ENCODE measurements at places on chromosomes 11 and 22. TPM values are rescaled to one million over a fixed set of nuclear protein-coding genes. Genes with fewer than 3 reads are reported as not detected.

DNA sequence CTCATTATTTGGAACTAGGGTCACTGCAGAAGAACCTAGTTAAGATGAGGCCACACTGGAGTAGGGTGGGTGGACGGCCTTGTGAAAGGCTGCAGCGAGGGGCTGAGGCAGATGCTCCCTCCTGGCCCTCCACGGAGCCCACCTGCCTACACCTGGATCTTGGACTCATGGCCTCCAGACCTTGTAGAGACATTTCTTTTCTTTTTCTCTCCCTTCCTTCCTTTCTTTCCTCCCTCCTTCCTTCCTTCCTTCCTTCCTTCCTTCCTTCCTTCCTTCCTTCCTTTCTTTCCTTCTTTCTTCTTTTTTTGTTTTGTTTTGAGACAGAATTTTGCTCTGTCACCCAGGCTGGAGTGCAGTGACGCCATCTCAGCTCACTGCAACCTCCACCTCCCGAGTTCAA is 26.6 kb downstream of the DUSP8 start:
- H3K4me3 ChIP-seq, result no peak overlapping the region
- H3K27ac ChIP-seq, result no peak overlapping the region
- H3K36me3 ChIP-seq, result no peaks in the 10 kb centered on the region
- peaks cover 39% of the 10 kb centered on the region for H3K27me3 ChIP-seq
- H3K4me1 ChIP-seq, result peaks cover 3% of the 10 kb centered on the region
- DNase-seq, result no peak

DNA sequence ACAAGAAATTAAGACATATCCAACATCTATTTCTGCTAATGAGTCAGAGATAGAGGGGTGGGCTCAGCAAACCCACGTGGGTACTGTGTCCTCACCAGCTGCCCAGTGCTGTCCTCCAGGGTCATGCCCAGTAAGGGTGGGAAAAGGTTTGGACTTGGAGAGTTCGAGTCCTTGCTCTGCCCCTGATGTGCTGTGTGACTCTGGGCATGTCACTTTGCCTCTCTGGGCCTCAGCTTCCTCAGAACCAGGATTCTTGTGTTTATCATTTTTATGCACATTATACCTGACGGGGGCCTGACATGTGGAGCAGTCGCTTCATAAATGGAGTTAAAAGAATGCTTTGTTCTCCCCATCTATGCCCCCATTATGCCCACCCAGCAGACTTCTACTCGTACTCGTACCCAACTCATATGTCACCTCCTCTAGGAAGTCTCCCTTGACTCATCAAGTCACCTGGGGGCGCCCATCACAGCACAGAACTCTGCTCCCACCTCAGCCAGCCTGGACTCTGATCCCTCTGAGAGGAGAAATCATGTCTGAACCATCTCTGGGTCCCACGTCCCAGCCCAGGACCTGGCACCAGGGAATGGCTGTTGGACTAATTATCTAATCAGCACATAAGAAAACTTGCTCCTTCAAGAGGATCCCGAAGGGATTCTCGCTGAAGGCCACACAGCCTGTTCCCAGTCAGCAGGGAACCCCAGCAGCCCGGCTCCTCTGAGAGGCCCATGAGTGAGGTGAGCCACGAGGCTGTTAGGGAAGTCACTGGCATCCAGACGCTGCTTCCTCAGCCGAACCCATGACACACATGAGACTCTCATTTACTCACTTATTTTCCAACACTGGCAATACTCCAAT is 38.7 kb upstream of the TSKU start:
- H3K4me3 ChIP-seq, result no peak overlapping the region
- DNase-seq, result no peak
- no peaks in the 10 kb centered on the region for H3K27me3 ChIP-seq
- H3K36me3 ChIP-seq, result no peaks in the 10 kb centered on the region

GRCh38 chr22:31926969-31927368 is 17.4 kb upstream of the YWHAH start:
- H3K27me3 ChIP-seq, result no peaks in the 10 kb centered on the region
- peak; percentile 53 for DNase-seq
- no peak overlapping the region for H3K4me3 ChIP-seq
- no peaks in the 10 kb centered on the region for H3K4me1 ChIP-seq
- no peaks in the 10 kb centered on the region for H3K36me3 ChIP-seq

CATSPER1 gene
- total RNA-seq, result not detected

DNA sequence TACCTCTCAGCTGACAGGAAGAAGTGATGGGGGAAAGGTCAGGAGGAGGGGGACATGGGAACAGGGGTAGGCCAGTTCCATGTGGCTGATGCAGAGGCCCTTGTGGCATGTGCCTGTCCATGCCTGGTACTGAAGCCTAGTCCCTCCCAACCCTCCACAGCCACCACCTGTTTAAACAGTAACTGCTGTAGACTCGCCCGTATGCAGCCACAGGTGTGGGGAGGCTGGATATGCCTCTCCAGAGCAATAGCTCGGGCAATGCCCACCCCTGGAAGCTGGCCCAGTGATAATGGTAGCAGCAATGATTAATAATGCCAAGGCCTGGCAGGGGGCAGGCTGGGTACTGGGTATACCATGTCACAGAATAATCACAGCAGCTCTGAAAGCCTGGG is 2.3 kb downstream of the SMTN start:
- no peaks in the 10 kb centered on the region for H3K36me3 ChIP-seq
- DNase-seq, result no peak
- H3K4me1 ChIP-seq, result peaks cover 22% of the 10 kb centered on the region
- H3K4me3 ChIP-seq, result no peak overlapping the region

DNA sequence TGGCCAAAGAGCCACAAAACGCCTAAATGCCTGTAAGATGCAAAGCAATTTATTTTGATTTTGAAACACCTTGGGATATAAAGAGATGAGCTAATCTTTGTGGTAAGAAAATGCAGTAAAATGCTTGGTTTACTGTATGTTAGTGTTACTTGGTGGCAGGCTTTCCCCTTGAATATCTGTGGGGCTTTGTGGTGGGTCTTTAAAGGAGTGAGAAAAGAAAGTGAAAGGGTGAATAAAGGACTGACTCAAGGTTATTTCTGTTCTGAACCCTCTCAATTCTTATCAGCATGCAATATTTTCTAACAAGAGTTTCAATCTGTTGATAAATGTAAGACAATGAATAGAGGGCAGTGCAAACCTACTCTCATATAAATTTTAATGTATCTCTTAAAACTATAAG is 1555.9 kb upstream of the RAG2 start:
- H3K4me3 ChIP-seq, result no peak overlapping the region
- H3K4me1 ChIP-seq, result no peaks in the 10 kb centered on the region
- H3K36me3 ChIP-seq, result no peaks in the 10 kb centered on the region
- no peak for DNase-seq
- H3K27ac ChIP-seq, result no peak overlapping the region

DNA sequence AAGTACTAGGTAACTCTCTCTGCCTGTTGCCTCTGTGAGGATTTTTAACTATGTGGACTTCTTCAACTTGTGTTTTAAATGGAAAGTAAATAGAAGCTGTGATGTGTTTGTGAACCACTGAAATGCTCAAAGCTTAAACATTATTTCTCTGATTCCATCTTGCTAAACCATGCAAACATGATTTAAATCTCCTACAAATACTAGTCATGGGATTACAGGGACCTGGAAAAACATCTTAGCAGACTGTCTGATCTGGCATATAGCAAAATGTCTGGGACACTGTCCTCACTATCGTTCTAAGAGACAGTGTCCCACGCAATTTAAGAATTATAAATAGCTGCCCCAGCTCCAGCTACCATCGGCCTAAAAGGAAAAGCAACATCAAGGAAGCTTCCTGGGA is 914.5 kb upstream of the FAT3 start:
- no peak overlapping the region for H3K27ac ChIP-seq
- H3K4me3 ChIP-seq, result no peak overlapping the region
- no peaks in the 10 kb centered on the region for H3K27me3 ChIP-seq
- peaks cover 3% of the 10 kb centered on the region for H3K4me1 ChIP-seq
- no peak for DNase-seq

GRCh38 chr22:47042861-47043496 is 280.5 kb downstream of the TBC1D22A start:
- H3K27ac ChIP-seq, result no peak overlapping the region
- no peak overlapping the region for H3K4me3 ChIP-seq
- H3K36me3 ChIP-seq, result no peaks in the 10 kb centered on the region
- H3K4me1 ChIP-seq, result no peaks in the 10 kb centered on the region
- no peaks in the 10 kb centered on the region for H3K27me3 ChIP-seq

OR4D11 gene
- total RNA-seq, result not detected

ART1 gene
- not detected for total RNA-seq

DNA sequence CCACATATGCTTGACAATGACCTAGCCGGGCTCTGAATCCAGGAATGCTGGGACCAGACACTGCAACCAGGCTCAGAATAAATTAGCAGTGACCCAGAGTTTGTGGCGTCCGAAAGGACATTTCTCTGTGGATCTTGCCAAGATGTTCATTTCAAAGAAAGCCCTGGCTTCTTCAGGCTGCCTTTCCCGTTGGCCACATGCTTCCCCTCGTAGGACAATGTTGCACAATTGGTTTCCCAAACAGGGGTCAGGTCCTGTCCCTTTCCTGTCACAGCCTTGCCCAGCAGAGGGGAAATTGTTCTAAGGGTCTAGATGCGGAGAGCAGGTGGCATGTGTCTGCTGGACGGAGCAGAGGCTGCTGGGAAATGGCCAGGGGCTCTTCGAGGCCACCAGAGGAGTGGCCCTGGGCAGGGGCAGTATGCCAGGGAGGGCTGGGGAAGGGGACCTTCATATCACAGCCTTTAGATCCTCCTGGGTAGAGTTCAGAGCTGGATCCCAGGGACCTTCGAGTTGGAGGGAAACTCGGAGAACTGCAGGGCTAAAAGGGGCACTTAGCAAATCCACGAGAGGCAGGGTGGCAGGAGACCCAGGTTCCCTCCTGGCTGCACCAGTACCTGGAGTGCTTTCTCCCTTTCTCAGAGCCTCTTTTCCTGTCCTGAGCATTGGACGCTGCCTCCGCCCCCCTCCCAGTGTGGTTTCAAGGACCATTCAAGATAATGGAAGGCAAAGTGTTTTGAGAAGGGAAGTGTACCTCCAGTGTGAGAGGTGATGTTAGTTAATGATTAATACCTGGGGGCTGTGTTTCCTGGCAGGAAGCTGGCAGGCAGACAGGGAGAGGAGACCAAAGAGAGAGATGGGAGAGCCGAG is 42.3 kb downstream of the C11orf96 start:
- no peaks in the 10 kb centered on the region for H3K36me3 ChIP-seq
- no peaks in the 10 kb centered on the region for H3K27me3 ChIP-seq
- no peak overlapping the region for H3K4me3 ChIP-seq

CALCA gene
- total RNA-seq, result 0.61 TPM

DNA sequence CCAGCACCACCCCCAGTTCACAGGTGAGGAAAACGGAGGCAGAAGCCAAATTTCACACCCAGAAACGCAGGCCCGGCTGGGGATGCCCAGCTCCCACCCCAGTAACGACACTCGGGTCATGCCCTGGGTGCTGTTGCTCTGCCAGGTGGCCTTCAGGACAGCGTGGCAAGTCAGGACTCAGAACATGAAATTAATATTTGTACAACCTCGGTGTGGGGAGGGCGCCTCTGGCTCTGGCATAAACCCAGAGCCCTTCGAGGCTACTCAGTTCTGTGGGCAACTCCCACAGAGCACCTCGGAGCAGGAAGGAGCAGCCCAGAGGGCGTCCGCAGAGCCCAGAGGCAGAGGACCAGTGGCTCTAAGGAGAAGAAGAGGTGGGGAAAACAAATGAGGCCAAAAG is 71.6 kb downstream of the CELSR1 start:
- H3K4me1 ChIP-seq, result no peaks in the 10 kb centered on the region
- no peak overlapping the region for H3K27ac ChIP-seq
- no peak overlapping the region for H3K4me3 ChIP-seq
- no peaks in the 10 kb centered on the region for H3K36me3 ChIP-seq
- H3K27me3 ChIP-seq, result no peaks in the 10 kb centered on the region
- DNase-seq, result no peak

DNA sequence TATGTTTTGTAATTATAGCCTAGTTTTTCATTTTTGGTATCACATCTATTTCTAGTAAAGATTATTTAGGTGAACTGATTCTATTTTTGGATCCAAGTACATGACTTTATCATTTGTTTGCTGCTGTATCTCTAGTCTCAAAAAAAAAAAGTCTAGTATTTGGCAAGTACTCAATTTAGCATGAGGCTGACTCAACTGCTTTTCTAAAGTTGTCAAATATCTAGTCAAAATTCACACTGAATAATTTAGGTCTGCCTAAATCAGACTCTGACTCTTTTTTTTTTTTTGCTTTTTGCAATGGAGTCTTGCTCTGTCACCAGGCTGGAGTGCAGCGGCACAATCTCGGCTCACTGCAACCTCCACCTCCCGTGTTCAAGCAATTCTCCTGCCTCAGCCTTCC is 2.4 kb downstream of the OOSP4A start:
- H3K27ac ChIP-seq, result no peak overlapping the region
- no peak overlapping the region for H3K4me3 ChIP-seq
- H3K27me3 ChIP-seq, result no peaks in the 10 kb centered on the region
- H3K36me3 ChIP-seq, result no peaks in the 10 kb centered on the region

- DNase-seq, result no peak
- H3K27ac ChIP-seq, result no peak overlapping the region
- H3K27me3 ChIP-seq, result no peaks in the 10 kb centered on the region
- H3K4me3 ChIP-seq, result no peak overlapping the region
- peaks cover 3% of the 10 kb centered on the region for H3K4me1 ChIP-seq
- H3K36me3 ChIP-seq, result no peaks in the 10 kb centered on the region
These were observed 2.2 kb downstream of the EML3 start for GRCh38 chr11:62610403-62610802.

GRCh38 chr11:64718780-64719124 is 4.2 kb downstream of the NRXN2 start:
- H3K36me3 ChIP-seq, result no peaks in the 10 kb centered on the region
- no peak for DNase-seq
- peaks cover 17% of the 10 kb centered on the region for H3K4me1 ChIP-seq
- H3K27ac ChIP-seq, result no peak overlapping the region

DNA sequence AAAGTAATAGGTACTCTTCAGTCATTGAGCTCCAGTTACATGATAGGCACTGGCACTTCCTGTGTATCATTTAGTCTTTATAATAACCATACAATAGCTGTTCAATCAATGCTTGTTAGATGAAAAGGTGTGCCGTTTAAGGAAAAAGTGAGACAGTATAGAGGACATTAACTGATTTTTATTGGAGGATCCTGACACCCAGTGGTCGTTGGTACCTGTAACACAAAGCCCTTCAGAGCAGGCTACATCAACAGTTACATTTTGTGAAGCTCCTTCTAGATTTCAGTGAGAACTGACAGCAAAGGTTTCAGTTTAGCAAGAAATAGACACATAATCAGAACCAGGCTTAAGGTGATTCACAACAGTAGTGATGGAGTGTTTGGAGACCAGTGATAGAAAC is 44.2 kb downstream of the CCDC81 start:
- no peak for DNase-seq
- H3K27ac ChIP-seq, result no peak overlapping the region

GRCh38 chr11:65525546-65526480 is 930 bp downstream of the SCYL1 start:
- H3K36me3 ChIP-seq, result peaks cover 11% of the 10 kb centered on the region
- peak overlapping the region; percentile 60 for H3K4me3 ChIP-seq
- H3K27me3 ChIP-seq, result no peaks in the 10 kb centered on the region
- H3K4me1 ChIP-seq, result peaks cover 14% of the 10 kb centered on the region
- no peak overlapping the region for H3K27ac ChIP-seq

IFITM2 gene
- 363 TPM for total RNA-seq
